Astrocyte of the hippocampus (primary cell): ENCODE measurements at places on chromosomes 4 and X.

DNA sequence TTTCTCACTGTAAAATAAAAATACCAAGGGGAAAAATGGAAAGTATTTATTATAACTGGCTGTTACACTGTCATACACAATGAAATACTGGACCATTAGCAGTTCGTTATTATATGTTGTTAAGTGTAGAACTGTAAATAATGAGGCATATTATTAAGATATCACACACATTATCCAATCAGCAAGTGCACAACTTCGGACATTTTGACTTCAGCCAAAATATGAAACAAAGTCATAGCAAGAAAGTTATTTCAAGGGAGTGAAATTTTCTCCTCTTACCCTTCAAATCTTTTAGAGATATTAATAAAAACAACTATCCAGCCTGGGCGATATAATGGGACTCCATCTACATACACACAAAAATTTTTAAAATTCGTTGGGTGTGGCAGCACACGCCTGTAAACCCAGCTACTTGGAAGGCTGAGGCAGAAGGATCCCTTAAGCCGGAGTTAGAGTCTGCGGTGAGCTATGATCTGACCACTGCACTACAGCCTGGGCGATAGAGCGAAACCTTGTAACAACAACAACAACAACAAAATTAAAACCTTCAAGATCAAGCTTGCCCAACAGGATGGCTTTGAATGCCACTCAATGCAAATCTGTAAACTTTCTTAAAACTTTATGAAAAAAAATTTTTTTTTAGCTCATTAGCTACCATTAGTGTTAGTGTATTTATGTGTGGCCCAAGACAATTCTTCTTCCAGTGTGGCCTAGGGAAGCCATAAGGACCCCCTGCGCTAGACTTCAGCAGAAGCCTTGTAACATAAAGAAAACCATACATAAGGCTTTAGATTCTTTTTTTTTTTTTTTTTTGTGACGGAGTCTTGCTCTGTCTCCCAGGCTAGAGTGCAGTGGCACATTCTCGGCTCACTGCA lies 1.3 kb upstream of the CISD2 start:
- no peak for DNase-seq

DNA sequence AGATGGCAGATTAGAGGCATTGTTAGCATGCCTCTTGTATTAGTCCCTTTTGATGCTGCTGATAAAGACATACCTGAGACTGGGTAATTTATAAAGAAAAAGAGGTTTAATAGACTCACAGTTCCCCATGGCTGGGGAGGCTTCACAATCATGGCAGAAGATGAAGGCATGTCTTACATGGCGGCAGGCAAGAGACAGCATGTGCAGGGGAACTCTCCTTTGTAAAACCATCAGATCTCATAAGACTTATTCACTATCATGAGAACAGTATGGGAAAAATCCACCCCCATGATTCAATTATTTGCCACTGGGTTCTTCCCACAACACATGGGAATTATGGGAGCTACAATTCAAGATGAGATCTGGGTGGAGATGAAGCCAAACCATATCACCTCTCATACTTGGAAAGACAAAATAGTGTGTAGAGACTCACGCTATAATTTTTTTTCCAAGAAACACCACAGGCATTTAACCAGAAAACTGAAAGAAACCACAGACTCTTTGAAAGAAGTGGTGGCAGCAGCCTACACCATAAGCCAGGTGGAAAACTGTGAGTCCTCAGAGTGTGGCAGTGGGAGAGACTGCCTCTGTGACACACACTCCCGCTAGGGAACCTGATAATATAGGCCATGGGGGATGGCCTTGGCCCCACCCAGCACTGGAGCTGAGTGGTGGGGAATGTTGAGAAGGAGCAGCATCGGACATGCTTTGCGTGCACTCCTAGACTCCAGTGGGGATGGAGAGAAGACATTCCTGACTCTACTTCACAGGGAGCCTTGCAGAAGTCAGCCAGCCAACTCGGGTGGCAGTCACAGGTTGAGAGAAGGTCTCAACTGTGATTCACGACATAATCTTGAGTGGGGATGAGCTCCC lies 51.5 kb downstream of the SLC2A9 start:
- DNase-seq: peak; percentile 21

DNA sequence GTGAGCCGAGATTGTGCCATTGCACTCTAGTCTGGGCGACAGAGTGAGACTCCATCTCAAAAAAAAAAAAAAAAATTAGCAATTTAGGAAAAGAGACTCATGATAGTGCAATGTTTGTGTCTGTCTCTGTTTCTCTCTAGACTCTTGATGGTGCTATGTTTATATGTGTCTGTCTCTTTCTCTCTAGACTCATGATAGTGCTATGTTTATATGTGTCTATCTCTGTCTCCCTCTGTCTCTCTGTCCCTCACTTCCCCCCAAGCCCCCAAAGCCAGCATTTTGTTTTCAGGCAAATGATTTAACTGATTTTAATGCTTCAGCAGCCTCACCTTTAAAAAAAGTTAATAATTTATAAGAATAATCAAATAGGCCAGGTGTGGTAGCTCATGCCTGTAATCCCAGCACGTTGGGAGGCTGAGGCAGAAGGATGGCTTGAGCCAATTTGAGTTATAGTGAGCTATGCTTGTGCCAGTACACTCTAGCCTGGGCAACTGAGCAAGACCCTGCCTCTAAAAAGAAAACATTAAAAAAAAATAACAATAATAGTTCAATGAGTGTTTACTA lies 6.9 kb downstream of the MOB1B start:
- DNase-seq: no peak

GRCh38 chr4:21768349-21769310 lies 179.9 kb downstream of the KCNIP4 start:
- DNase-seq: peak; percentile 67

- DNase-seq: no peak
These were observed 842.1 kb downstream of the FSTL5 start for GRCh38 chr4:161321706-161322105.

DNA sequence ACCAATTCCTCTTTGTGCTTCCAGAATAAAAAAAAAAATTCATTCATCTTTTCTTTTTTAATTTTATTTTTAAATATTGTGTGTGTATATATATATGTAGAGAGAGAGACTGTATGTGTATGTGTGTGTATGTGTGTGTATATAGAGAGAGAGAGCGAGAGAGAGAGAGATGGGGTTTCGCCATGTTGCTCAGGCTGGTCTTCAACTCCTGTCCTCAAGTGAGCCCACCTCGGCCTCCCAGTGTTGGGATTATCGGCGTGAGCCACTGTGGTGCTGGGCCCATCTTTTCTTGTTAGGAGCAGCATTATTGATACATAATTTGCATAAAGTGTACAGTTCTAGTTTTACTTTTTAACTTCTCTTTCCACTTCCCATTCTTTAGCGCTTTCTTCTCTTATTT lies 33.6 kb downstream of the KDM6A start:
- no peak for DNase-seq

DNA sequence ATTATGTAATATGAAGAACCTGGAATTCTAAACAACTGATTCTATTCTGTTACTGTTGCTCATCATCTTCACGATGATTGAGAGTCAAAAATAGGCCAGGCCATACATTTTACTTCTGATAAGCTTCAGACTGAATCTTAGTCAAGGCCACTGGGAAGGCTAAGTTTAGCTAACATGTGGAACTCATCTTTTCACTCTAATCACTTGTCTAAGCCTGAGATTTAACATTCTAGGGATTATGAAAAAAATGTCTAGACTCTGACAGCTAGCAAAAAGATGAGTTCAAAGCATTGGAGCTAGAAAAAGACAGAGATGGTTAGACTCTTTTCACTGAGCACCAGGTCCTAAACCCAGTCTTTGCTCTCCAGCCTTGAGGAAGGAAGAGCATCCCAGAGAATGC lies 656.2 kb upstream of the IGFBP7 start:
- DNase-seq: no peak
